ENCODE measurements at places on chromosomes 13 and 19.

DNA sequence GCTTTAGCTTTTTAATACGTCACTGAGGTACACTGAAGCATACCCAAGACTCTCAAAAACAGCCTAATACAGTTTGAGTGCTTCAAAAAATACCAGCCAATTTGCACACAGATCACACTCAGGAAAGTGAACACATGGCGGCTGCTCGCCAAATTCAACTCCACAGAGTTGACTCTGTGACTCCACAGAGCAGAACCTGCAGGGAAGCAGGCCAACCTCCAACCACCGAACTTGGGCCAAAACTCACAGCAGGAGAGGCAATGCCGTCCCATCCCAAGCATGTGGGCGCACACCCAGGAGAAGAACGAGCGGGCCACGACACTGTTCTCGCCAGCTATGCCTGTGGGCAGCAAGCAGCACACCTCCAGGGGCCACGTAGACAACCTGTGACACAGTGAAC, 21.1 kb downstream of the ELL start:
- no peak for DNase-seq

DNA sequence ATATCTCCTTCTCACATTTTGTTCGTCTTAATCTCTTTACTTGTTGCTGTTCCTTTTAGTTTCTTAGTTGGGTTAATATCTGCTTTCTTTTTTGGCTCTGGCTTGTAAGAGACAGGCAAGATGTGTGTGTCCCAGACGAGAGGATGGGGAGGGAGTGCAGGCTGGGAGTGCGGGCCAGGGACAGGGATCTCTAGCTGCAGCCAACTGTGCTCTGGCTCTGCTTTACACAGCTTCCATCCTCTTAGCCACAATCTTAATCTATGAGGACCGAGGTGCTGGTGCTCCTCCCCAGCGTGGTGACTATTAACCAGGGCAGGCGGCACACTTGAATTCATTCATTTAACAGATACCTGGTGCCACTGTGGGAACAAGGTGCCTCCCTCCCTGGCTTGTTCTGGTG, 70.9 kb upstream of the WASF3 start:
- DNase-seq: no peak

DNA sequence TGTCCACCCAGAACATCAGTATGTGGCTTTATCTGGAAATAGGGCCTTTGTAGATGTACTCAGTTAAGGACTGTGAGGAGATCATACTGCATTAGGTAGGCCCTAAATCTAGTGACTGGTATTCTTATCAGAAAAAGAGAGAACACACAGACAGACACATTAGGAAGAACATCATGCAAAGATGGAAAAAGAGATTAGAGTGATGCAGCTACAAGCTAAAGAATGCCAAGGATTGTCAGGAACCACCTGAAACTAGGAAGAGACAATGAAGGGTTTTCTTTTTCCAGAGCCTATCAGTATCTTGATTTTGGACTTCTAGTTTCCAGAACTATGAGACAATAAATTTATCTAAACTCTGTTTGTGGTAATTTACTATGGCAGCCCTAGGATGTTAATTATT, 15.0 kb upstream of the DZIP1 start:
- DNase-seq: no peak

GRCh38 chr19:14061751-14062557, at the start of gene PALM3:
Gene PALM3, minus strand, starts transcription at chr19:14062076. Its CDS starts 96 bp downstream, at chr19:14061980.
- no peak for DNase-seq

DNA sequence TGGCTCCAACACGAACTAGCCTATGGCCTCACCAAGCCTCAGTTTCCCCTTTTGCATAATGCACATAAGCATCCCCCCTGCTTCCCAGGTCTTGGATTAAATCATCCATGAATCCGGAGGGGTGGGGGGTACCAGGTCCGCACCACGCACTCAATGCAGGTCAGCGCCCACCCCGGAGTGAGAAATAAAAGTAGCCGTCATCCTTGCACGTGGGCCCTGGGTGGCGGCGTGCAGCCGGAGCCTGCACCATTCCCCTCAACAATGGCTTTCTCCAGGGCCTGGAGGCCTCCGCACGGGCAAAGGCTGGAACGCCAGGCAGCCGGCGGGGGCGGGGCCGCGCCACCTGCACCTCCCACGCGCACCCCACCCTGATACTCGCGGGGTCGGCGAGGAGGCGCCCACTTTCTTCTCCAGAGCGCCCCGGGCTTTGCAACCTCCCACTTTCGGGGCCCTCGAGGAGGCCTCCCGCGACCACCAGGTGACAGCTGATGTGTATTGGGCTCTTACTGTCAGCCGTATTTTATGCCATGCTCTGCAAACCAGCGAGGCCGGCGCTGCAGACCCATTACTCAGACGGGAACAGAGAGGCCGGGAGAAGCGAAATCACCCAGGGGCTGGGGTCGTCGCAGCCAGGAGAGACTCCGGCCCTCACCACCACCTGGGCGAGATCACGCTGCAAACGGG, 767 bp upstream of the GADD45B start:
- peak; percentile 47 for DNase-seq

DNA sequence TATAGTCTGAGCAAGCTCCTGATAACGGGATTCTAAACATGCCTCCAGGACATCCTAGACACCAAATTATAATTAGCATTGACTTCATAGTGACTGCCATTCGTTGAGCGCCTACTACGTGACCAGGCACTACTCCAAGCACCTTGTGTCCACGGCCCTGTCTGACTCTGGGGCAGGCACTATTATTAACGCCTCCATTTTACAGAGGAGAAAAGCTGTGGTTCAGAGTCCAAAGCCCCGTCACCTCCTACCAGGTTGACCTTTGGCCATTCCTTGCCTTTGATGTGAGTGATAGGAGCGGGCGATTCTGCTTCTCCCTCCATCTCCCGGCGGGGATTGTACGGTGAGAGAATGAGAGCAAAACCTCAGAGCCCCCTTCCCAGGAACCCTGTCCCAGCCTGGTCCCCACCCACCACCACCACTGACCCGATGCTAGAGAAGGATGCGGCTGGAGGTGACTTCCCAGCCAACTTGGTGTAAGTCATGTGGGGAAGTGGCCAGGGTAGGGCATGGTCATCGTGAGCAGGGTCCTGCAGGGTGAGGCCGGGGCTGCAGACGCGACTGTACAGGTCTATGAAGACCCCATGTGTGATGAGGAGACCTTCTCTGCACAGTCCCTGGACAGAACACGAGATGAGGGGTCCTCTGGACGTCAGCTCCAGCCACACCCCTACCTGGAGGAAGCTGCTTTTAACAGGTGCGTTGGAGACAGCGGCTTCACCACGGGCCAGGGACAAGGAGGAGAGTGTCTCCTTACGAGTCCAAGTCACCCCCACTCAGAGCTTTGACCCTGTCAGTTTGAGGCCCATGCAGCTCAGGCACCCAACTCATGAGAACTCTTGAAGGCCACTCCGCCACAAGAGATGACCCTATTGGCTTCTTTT, at the start of gene IGSF23:
Gene IGSF23, plus strand, starts transcription at position 269 of the 884 bp plus-strand sequence. Its CDS starts 83 bp downstream, at position 352.
- DNase-seq: no peak

- DNase-seq: no peak
These were observed 32.7 kb downstream of the TMEM255B start for GRCh38 chr13:113791761-113792160.

DNA sequence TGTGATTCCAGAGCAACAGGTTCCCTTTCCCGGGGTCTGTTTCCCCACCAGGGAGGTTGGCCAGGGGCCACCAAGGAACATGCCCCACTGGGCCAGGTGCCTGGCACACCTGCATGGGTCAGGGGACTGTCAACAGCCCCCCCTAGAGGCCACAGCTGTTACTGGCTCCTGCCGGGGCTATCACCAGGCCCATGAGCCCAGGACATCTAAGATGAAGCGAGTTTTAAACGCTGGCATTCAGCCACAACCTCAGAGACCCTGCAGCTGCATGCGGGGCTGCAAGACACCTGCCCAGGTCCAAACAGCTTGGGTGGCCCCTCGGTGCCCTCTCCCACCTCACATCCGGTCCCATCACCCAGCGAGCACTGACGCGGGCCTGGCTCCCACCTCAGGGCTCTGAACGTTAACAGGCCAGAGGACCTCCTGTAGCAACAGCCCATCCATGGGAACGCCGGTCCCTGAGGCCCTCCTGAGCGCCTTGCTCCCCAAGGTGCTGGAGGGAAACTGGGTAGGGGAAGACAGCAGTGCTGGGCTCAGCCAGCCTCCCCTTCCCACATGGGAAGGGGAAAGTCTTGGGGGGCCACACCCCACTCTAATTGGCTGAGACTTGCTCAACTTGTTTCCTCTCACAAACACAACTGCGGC, 12.0 kb downstream of the KHSRP start:
- peak; percentile 45 for DNase-seq

DNA sequence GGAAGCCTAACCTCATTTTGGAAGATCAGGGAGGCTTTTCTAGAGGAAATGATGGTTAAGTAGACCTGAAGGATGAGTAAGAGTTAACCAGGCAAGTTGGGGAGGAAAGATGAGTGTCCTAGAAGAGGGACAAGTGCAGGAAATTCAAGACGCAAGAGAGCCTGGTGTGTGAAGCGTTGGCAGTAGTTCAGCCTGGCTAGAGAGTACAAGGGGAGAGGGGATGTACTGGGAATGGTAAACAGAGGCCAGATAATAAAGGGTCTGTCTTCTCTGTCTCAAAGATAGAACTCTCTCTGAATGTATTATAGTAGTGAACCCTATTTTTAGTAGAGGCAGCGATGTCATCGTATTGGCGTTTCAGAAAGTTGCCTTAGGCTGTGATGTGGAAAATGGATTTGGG, 9.7 kb downstream of the DPY19L3 start:
- DNase-seq: no peak

DNA sequence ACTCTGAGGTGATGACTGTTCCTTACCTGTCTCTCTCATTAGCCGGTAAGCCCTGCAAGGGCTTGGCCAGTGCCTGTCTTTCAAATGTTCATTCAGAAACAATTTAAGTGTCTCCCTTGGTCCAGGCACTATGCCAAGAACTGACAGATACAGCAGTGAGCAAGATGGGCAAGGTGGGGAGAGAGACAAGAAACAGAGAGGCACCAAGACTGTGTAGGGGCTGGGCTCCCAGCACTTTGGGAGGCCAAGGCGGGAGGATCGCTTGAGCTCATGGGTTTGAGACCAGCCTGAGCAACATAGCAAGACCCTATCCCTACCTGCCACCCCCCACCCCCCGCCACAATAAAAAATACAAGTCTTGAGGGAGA, 1.3 kb upstream of the CCNE1 start:
- no peak for DNase-seq

DNA sequence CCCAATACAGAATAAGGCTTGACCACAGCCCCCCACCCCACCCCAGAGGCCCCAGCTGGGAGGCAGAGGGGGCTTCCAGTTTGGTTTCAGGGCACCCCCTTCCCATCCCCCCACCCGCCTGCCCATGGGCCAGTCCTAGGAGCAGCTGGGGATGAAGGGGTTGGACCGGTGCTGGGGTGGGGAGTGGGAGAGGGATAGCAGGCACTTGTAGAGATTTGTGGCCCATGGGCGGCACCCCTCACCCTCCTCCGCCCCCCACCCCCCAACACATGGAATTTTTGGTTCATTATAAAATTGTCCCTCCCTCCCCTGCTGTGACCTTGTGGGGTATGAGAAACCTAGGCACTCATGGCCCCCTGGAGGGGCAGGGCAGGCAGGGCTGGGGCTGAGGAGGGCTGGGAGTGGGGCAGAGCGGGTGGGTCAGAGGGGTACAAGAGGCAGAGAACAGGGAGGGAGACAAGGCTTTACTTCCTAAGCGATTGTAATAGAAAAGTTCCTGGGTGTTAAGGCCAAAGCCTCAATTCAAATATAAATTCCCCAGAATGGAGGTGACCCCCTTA, 5.3 kb upstream of the GSK3A start:
- no peak for DNase-seq

- no peak for DNase-seq
These were observed 756.1 kb upstream of the MIR17HG start for GRCh38 chr13:90591260-90591926.

GRCh38 chr19:50658441-50659317, 9.4 kb downstream of the C19orf81 start:
- DNase-seq: peak; percentile 77

- DNase-seq: no peak
These were observed 82.8 kb upstream of the ZNF254 start for GRCh38 chr19:24004166-24004565.

DNA sequence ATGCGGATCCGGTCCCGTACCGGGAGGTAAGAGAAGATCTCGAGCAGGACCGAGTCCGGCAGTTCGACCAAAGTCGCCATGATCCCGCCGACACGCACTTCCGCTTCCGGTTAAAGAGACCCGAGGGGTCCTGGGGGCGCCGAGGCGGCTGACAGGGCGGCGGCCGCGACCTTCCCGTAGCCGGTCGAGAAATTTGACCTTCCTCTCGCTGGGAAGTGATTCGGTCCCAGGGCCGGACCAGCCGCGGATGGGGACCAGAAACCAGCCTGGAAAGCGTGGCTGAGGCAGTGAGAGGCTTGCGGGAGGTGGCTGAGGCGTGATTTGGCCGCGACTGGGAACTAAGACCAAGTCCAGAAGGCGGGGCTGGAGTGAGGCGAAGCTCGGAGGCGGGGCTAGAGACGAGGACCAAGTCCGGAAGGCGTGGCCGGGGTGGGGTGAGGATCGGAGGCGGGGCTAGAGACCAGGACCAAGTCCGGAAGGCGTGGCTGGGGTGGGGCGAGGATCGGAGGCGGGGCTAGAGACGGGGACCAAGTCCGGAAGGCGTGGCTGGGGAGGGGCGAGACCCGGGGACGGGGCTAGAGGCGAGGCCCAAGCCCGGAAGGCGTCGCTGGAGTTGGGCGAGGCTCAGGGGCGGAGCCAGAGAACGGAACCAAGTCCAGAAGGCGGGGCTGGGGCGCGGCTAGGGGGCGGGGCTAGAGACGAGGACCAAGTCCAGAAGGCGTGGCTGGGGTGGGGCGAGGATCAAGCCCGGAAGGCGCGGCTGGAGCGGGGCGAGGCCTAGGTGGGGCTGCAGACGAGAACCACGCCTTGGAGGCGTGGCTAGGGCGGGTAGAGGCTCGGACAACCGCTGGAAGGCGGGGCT, at the start of gene FBXL12:
Gene FBXL12, minus strand, starts transcription at position 346 of the 862 bp plus-strand sequence. Its CDS starts 266 bp downstream, at position 80.
- peak; percentile 100 for DNase-seq

DNA sequence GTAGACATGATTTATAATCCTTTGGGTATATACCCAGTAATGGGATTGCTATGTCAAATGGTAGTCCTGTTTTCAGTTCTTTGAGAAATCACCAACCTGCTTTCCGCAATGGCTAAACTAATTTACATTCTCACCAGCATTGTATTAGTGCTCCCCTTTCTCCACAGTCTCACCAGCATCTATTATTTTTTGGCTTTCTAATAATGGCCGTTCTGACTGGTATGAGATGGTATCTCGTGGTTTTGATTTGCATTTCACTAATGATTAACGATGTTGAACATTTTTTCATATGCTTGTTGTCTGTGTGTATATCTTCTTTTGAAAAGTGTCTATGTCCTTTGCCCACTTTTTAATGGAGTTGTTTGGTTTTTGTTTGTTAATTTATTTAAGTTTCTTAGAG, 165.1 kb downstream of the PDS5B start:
- no peak for DNase-seq

GRCh38 chr19:7926727-7927604, 1.0 kb upstream of the CTXN1 start:
- no peak for DNase-seq

All from T-helper 1 cell (primary cell).